ENCODE measurements at places on chromosomes 2 and 18. TPM values are rescaled to one million over a fixed set of nuclear protein-coding genes. Genes with fewer than 3 reads are reported as not detected.

The CENPA gene
- 39.4 TPM for total RNA-seq

The MC2R gene
- not detected for total RNA-seq

The GPD2 gene
- total RNA-seq = 36.7 TPM

The TRIM43 gene
- total RNA-seq = 0.13 TPM

The ALPP gene
- total RNA-seq = 5.3 TPM

The LPIN1 gene
- 8.7 TPM for total RNA-seq

The NXPH2 gene
- total RNA-seq = not detected

The ANKAR gene
- total RNA-seq = 2.1 TPM

The NR4A2 gene
- 2.0 TPM for total RNA-seq

The LBX2 gene
- 3.7 TPM for total RNA-seq

The RNU2-63P gene
- not detected for total RNA-seq

The MAL gene
- not detected for total RNA-seq

The PTH2R gene
- total RNA-seq = not detected

The C2orf80 gene
- not detected for total RNA-seq

The CCL20 gene
- total RNA-seq = 6.2 TPM

The DNAH7 gene
- total RNA-seq = 1.4 TPM

The SP5 gene
- total RNA-seq = not detected

The NEB gene
- total RNA-seq = 0.21 TPM

The MAP3K19 gene
- total RNA-seq = not detected

The ITSN2 gene
- 19.3 TPM for total RNA-seq

The AKAIN1 gene
- total RNA-seq = not detected

The CD8A gene
- total RNA-seq = 0.34 TPM

The SULT1C2 gene
- total RNA-seq = 0.29 TPM

The CNDP1 gene
- not detected for total RNA-seq

The PID1 gene
- total RNA-seq = 3.7 TPM

The SERPINE2 gene
- 167 TPM for total RNA-seq
